ENCODE measurements at places on chromosomes 5 and 9.

DNA sequence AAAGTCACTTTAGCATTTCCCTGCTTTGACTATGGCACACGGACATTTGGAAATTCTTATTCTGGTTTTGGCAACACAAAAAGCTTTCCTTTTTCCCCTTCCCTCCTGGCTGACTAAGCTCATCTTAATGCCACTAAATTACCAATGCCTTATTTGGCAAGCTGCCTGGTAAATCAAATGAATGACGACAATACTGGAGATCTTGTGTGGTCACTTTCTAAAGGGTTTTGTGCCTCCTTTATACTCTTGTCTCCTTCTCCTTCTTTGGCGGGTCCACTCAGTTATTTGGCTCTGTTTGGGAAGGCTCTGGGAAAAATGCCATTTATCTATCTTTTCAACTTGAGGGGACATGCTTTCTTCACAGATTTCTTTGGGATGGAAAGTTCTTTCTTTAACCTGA, 34.9 kb downstream of the SH3GL2 start:
- DNase-seq, result no peak

DNA sequence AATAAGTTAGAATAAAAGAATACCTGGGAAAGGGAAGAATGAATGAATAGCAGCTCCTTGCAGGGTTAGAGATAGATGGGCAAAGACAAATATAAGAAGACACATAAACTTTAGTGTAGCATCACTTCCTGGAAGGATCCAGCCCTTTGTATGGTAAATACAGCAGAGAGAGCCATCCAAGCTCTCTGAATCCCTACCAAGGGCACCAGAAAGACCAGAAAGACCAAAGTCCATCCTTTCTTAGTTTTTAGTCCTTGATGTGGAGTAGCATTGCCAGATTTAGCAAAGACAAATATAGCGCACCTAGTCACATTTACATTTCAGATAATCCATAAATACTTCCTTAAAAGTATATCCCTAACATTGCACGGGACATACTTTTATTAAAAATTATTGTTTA, 56.1 kb upstream of the C9orf72 start:
- DNase-seq, result no peak

GRCh38 chr5:54360925-54361662, 50.7 kb upstream of the ARL15 start:
- no peak for DNase-seq

DNA sequence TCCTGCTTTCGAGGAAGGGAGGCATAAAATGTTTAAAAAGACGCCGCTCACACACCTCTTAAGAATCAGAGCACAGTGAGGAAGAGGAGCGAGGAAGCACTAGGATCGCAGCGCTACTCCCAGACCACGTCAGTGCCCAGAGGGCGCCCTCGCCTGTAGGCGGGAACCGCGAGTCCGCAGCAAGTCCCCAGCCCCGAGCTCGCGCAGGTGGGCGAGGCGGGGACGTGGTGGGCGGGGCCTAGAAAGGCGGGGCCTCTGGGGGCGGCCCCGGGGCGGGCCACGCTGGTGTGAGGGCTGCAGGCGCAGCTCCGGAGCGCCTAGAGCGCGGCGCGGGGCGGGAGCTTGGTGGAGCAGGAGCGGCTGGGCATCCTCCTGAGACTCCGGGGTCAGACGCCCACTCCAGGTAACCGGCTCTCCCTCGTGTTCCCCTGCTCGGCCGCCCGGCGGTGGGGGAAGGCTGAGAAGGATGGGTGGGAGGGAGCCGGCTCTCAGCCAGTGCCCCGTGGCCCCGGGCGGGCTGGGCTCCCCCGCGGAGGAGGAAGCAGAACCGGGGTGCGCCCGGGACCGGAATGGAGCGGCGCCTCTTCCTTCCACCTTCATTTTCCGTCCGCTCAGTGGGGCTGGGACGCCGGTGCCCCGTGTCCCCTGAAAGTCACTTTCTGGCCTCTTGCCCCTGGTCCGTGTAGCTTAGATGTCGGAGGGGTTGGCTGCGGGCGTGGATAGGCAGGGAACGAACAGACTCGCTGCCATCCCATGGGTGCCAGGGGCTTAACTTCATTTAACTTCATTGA, at the start of gene GCNT1:
TSS of gene GCNT1 (plus strand) at position 280 of the 791 bp plus-strand sequence. CDS start 43,200 bp downstream, outside the sequence.
- DNase-seq, result peak; percentile 93

DNA sequence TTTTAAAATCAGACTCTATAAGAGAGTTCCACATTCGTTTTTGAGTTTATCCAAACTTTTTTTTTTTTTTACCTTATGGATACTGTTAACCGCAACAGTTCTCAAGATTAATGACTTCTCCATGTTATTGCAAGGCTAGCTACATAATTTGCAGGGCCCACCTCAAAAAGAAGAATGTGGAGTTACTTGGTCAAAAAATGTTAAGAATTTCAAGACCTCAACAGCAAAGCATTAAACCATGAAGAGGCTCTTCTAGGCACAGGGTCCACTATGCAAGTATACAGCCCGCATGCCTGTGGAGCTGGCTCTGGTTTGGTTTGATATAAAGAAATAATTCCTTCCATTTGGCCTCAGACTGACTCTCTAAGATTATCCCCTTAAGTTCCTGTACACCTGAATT, 133.3 kb upstream of the TLX3 start:
- no peak for DNase-seq

DNA sequence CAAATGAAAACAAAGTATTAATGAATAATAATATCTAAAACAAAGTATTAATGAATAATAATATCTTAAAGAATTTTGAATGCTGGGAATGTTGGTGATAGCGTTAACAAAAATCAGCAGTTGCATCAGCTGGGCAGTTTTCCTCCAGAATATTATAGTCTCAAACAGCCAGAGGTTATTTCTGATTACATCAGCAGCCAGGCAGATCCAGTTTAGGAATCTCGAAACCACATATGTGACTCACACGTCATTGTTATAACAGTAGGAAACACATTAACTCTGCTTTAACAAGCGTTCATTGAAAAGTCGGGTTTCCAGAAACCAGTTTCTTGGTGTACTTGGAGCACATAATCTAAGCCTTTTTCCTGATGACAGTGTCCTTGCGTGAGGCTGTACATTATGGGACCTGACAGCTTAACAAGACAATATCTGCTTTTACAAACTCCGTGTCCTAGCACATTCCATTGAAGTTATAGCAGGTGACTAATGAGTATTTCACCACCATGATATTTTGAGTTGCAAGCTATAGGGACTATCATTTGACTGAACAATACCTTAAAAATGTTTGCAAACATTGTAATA, 559.5 kb upstream of the KLF4 start:
- DNase-seq, result no peak

- DNase-seq, result no peak
Measured at GRCh38 chr5:61050292-61050691, 105.3 kb downstream of the NDUFAF2 start.

DNA sequence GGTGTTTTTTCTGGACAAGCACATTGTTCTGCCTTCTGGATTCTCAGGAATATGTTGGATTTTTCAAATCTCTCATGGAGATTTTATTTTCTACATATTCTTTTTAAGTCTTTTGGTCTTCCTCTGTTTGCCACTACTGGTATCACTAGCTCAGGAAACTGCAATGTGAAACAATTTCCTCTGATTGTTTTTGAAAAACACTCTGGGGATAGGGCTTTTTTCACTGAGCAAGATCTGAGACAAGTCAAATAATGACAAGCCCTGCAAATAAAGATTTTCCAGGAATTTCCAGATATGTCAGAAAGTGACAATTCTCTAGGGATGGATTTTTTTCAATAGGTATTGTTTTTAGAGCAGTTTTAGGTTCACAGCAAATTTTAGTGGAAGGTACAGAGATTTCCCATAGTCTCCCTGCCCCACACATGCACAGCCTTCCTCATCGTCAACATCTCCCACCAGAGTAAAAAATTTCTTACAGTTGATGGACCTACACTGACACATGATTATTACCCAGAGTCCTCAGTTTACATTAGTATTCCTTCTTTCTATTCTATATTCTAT, 86.9 kb upstream of the TMEM161B start:
- DNase-seq, result no peak

DNA sequence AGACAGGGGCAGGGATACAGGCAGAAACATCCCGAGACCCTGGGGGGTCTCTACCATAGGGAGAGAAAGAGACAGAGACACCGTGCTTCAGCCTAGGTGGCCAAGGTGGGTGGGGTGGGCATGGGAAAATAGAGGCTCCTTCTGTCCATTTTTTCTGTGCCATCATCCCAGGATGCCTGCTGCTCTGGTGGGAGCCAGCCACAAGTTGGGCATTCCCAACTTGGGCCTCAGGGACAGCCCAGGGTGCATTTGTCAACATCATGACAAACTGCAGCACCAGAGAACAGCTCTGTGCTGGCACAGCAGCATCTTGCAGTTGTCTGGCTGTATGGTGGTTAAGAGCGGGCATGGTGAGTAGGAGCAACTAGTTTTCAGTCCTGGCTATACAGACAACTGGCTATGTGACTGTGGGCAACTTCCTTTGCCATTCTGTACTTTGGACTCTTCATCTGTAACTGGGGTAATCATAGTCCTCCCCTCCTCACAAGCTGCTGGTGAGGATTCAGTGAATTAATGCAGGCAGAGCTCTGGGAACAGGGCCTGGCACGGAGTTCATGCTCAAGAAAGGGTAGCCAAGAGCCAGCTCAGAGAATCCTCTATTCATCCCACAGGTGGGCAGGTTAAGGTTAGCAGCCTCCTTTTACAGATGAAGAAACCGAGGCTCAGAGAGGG, 100.4 kb downstream of the RGS3 start:
- DNase-seq, result no peak

GRCh38 chr5:14351086-14351661, 208.0 kb downstream of the TRIO start:
- no peak for DNase-seq

GRCh38 chr5:151480384-151481293, 33.2 kb downstream of the SLC36A1 start:
- no peak for DNase-seq

Measured in activated CD4-positive, alpha-beta T cell treated with anti-CD3 and anti-CD28 coated beads, Interleukin-2, Interleukin-4, amounts not matched to agents 100 ng/mL and 50 ng/mL, durations not matched to agents 16 hours and 8 hours (primary cell).